NK-92 treated with Interleukin-12 subunit alpha and Interleukin-12 subunit beta, amount 100 ng/mL, for 24 hours (cell line): ENCODE measurements at places on chromosomes 2 and 18.

- no peak for DNase-seq
Measured at GRCh38 chr18:48284743-48285142, 124.4 kb downstream of the ZBTB7C start.

DNA sequence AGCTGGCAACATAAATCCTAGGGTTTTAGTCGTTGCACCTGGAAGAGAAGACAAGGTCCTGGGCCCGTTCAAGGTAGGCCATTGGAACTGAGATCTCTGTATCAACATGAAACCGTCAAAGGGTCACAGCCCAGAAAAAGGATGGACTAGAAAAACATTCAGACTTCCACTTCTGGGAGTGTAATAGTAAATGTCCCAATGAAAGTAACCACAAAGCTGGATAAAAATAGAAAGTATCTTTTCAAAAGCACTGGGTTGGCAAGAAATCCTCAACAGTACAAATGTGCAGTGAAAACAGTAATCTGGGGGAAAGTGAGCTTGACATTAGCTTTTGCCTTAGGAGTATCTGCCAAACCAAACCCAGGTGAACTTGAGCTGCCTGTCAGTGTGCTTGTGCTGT lies 12.9 kb downstream of the CGREF1 start:
- no peak for DNase-seq

GRCh38 chr18:3821524-3821923 lies 371.6 kb downstream of the TGIF1 start:
- no peak for DNase-seq

GRCh38 chr2:212871597-212871996 lies 279.8 kb downstream of the IKZF2 start:
- DNase-seq: no peak

DNA sequence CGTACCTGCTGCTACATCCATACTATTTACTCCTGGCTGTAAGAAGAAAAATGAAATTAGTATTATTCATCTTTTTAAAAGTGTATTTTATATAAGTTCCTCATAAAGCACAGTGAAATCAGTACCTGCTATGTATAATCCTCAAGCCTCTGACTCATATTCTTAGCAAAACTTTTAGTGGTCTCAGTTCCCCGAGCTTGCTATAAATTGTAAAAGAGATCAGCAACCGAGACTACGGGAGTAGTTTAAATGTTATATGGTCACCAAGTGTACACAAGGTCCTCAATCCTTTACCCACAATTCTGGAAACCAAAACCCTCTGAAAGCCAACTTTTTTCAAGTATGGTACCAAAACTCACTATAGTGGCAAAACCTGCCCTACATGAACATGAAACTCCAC lies 24.2 kb downstream of the PRPF40A start:
- no peak for DNase-seq

GRCh38 chr2:113158884-113159553 lies 14.8 kb upstream of the PSD4 start:
- DNase-seq: no peak

- DNase-seq: no peak
Measured at GRCh38 chr2:200975672-200976071, 12.2 kb upstream of the ORC2 start.

DNA sequence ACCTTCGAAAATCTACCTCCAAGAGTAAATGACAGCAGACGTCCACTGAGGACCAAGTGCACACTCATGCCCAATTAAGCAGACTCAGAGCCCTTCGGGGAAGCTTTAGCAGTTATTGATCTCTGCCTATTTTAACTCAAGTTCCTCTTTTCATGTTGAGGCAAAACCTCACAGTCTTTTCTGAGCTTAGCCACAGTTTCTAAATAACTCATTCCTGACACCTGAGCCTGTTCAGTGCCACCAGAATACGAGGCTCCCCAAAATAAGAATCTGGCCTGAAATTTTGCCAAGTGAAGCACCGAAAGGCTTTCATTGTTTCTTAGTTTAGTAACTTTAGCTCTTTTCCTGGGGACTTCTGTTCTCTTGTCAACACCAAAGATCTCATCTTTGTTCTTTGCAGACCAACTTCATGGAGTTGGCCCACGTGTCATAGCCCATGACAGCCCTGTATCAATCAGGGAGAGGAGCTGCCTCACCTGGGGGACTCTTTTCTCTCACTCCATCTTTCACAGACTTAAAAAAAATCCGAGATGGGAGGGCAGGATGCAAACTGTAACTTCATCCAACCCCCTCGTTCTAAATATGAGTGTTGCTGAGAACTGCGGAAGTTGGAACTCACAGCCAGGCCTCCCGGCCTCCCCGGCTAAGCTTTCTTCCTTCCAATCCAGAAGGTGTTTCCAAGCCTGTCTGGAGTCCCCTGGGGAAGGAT lies 22.2 kb downstream of the INPP5D start:
- DNase-seq: no peak

- DNase-seq: no peak
Measured at GRCh38 chr2:229635371-229635680, 79.0 kb downstream of the DNER start.

DNA sequence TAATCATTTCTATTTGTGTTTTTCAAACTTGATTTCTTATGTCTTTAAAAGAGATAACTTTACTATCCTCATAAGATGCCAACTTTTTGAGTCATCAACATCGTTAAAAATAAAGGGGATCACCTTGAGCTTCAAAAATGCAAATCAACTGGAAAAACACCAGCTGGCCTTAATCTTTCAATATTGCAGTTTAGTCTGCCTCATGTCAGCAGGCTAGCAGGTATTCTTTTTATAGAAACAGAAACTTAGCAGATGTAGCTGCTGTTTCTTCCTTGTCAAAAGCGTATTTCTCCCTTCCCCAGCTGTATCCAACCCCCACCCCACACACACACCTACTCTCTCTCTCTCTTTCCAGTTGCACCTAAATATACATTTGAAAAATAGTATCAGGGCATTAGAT lies 154.1 kb upstream of the ZNF804A start:
- DNase-seq: no peak

GRCh38 chr18:23967321-23968089 lies 47.0 kb upstream of the TTC39C start:
- DNase-seq: peak; percentile 72

GRCh38 chr2:24762518-24762917 lies 30.7 kb downstream of the PTRHD1 start:
- DNase-seq: no peak

GRCh38 chr2:149038442-149039212 lies at the start of gene LYPD6B:
TSS of gene LYPD6B (plus strand) at chr2:149038699. CDS start at chr2:149130949, 92,250 bp downstream.
- no peak for DNase-seq

DNA sequence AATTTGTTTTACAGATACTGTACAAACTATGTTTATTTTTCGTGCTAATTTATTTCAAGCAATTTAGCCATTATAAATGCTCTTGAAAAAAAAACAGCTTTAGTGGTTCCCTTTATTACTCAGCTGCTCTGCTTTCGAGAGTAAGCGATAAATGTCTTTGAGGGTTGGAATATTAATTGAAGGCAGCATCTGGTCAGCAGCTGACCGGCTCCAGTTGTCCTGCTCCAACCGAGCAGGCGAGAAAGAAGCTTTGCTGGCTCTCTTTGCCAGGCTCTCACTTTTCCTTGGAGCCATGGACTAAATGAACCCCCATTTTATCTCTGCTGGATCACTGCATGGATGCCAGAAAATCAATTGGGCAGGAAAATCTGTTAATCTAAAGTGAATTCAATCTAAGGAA lies 147.4 kb downstream of the LNPK start:
- no peak for DNase-seq

DNA sequence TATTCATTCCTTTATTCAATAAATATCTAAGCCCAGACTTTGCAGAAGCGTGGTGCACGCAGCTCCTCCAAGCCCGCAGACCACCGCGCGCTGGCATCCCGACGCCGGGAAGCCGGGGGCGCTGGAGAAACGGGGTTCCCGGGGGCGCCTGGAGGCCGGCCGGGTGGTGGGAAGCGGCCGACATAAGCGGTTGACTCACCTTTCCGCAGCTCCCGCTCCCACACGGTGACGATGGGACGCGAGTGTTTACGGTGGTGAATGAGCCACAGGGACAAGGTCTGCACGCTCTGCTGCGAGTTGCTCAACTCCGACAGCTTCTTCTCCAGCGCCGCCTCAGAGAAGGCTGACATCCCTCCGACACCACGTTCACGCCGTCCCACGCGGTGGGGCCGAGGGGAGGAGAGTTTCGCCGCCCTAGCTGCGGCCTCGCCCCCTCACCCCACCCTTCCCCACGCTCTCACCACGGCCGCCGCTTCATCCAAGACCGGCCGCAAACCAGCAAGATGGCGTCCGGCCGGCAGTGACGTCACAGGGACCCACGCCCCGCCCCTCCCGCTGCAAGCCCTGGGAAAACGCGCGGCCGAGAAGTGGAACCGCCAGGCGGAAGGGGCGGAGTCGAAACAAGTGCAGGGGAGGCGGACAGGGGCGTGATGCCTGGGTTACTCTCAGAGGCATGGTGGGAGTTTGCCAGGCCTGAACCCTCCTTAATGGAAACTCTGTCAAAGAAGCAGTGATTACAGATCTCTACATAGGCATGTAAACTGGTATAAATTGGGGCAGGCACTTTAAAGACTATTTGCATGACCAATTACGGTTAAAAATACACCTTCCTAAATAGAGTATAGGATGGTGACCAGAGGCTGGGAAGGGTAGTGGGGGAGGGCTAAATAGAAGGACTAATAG lies at the start of gene RPRD1A:
Gene RPRD1A, minus strand, starts transcription at position 505 of the 903 bp plus-strand sequence. Its CDS starts 155 bp downstream, at position 350.
- peak; percentile 94 for DNase-seq

GRCh38 chr2:105541189-105542050 lies 142.6 kb upstream of the FHL2 start:
- no peak for DNase-seq

- no peak for DNase-seq
Measured at GRCh38 chr2:64562148-64562784, 38.1 kb downstream of the AFTPH start.

DNA sequence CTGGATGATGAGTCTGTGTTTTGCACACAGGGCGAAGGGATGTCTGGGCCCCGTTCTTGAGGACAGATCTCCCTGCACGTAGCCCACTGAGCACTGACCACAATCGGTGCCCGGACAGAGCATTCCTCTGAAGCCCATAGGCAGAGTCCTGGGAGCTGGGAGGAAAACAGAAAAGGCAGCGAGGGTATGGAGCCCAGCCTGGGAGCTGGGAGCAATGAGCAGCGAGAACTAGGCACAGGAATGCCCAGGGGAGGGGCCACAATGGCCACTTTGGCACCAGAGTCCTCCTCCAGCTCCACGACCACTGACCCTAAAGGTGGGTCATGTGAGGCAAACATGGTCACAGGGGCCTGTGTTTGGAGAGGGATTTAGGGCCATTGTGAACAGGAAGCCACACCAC lies 333.9 kb downstream of the EIPR1 start:
- DNase-seq: no peak

- no peak for DNase-seq
Measured at GRCh38 chr2:46569766-46570165, 90.4 kb downstream of the TMEM247 start.

DNA sequence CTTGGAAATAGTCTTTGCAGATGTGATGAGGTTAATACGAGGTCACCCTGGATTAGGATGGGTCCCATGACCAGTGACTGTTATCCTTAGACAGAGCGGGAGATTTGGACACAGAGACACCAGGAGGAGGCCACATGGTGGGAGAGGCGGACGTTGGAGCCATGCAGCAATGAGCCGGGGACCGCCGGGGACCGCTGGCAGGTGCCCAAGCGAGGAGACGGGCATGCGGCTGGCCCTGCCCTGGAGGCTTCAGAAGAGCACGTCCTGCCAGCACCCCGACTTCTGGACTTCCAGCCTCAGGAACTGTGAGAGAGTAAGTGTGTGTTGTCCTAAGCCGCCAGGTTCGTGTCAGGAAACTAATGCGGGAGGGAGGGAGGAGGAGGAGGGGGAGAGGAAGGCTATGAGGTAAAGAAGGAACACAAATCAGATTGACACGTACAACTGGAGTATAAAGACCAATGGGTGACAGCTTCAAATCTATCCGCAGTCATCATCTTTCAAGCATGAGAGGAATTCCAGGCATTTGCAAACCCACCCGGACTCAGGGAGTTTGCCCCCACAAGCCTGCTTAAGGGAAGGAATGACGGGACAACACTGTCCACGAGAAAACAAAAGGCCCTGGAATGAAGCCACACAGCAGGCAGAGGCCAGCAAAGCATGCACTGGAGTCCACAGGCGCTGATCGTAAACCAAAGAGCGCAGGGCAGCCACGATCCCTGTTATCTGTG lies 11.6 kb upstream of the BOK start:
- DNase-seq: no peak
